Neuronal stem cell (in vitro differentiated cells): ENCODE measurements at places on chromosomes 16 and 17.

GRCh38 chr16:26070302-26071100 is 378.7 kb downstream of the HS3ST4 start:
- peak; percentile 37 for DNase-seq

DNA sequence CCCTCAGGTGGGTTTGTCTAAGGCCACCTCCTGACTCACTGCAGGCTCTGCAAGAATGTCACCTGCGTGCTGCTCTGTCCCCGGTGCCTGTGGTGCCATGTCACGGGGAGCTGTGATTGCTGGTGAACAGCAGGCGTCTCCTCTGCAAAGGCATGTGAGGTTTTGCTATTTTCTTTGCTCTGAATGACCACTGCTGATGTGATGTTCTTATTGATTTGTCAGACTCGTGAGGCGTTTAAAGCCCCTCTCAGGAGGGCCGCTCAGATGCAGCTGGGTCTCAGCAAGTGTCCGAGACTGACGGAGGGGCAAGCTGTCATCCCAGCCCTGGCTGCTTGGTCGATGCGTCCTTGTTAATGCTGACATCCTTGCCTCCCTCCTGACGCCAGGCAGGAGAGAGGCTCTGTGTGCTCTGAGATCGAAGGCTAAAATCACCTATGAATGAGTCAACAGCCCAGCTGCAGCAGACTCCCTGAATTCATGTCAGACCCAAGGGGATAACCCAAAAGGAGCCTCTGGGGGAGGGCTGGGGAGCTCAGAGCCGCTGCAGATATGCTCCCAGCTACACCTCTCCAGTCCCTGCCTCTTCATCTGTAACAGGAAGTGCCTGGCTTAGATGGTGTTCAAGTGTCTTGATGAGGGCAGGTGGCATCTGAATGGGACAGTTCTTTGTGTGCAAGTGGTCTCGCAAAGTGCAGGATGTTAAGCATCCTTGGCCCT is 11.8 kb upstream of the PEMT start:
- no peak for DNase-seq

GRCh38 chr17:80673152-80673920 is 128.7 kb downstream of the RPTOR start:
- no peak for DNase-seq

- no peak for DNase-seq
Observed at GRCh38 chr17:17207998-17208397, 1.9 kb upstream of the PLD6 start.

DNA sequence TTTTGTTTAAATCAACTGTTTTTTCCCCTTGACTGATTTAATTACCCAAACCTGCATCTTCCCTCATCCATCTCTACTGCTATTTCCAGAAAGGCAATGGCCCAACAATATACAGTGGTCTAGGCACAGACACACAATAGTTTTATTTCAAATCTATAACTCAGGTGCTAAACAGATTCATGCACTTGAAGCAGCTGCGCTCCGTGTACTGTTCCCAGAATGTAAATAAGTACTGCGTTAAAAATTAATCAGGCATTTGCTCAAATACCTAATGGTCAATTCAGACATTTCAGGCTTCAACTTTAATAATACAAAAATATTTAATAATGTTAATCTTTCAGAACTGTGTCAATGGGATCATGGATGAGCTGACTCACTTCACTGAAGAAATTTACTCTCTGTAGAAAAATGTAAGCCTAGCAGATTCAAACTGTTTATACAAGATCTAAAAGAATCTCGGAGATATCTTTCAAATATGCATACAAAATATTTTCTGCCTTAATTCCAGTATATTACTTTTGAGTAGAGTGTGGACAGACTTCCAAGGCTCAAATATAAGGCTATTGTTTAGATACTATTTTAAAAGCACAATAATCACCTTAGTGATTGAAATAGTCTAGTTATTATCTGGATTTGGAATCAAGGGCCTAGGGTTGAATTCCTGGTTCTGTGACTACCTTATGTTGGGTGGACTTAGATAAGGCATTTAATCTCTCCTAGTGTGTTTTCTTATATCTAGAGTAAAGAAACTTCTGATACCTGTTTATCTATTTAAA is 97.4 kb upstream of the PSMD7 start:
- DNase-seq = no peak

- DNase-seq = no peak
Observed at GRCh38 chr17:75067856-75068255, 19.9 kb upstream of the SLC16A5 start.

DNA sequence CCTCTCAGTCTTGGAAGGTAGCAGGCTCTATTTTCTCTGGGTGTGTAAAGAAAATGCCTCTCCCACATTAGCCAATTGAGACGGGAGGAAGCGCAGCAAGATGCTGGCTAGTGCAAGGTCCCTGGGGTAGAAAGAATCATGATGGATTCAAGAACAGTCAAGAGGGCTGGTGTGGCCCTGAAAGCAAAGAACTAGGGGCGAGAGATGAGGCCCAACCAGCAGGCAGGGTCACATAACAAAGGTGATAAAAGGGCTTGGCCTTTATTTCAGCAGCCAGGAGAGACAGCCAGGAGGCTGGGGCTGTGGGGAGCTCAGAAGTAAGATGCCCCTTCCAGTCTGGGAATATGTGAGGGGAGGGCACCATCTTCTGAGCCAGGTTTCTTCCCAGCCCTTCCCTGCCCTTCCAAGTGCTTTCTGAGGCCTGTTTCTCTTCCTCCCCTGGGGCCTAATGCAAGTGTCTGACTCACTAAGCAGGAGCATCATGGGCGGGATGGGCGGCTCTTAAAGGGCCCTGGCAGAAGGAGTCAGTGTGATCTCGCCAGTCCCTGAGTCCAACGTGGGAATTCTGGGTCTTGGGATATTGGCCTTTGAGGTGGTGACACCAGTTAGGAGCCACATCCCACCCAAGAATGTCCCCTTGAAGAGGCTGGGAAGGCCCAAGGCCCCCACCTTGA is 3.9 kb upstream of the NLRC5 start:
- DNase-seq = no peak

- no peak for DNase-seq
Observed at GRCh38 chr17:50289278-50289677, 15.0 kb downstream of the TMEM92 start.

DNA sequence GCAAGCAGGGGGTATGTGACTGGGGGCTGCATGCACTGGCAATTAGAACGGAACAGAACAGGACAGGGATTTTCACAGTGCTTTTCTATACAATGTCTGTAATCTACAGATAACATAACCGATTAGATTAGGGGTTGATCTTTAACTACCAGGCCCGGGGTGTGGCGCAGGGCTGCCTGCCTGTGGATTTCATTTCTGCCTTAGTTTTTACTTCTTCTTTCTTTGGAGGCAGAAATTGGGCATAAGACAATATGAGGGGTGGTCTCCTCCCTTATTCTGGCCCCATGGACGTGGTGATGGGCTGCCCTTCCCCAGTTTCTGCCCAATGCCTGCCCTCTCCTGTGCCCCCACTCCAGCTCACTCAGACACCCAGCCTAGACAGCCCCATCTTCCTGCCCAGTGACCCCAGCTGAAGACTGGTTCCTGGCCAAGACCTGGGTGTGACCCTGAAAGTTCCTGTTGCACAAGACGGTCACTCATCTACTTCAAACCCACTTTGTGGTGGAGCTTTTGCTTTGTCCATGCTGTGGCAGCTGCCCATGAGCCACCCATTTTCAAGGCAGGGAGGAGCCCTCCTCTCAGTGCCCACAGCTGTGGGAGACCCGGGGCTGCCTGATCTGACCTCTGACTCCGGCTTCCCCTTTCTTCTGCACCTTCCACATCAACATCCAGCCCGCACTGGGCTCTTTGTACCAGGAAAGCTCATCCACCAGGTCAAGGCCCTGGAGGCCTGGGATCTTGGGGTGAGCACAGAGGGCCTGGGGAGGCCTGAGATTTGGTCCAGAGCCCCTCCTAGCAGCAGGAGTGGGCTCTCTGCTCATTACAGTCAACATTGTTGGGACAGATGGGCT is 18.6 kb downstream of the ALOX12B start:
- DNase-seq = no peak
